ENCODE measurements at places on chromosomes 6 and 20.

DNA sequence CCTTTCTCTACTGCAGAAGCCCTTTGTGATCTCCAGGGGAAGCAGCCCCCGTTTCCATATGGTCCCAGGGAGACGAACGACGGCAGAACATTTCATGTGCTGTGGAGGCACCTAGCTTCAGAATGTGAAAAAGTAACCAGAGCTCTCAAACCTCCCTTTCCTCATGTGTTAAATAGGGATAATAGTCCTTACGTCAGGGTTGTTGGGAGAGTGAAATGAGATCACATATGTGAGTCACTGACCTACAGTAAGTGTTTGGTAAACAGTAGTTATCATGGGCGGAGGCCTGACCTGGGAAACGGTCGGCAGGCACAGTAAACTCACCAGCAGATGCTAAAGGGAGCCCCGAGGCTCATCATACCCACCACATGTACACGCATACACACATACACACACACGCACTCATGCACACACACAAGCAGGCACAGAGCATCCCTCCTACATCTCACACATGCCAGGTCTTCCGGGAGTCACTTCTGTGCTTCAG is 89.7 kb downstream of the LY86 start:
- no peak for DNase-seq

- no peak for DNase-seq
These were observed 10.7 kb downstream of the BHLHE23 start for GRCh38 chr20:62995898-62996595.

DNA sequence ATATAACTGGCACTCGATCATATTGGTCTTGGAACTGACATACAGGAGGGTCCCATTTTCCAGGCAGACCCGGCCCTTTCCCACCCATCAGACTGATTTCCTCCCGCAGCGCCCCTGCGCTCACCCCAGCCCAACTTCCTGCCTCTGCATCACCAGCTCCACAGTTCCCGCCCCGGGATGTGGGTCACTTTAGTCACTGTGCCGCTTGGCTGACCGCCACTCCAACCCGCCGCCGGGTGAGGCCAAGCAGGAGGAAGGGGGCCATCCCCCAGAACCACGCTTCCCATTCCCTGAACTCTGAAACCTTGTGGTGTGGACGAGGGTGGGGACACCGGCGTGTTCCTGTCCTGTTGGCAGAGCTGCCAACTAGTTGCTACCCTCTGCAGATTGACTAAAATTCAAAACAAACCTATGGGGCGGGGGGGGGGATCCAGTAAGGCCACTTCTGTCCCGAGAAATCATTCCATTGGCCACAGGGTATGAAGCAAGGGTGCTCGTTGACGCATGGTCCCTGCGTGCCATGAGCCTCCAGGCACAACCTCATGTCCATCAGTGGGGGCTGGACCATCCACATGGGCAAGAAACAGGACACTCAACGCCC is 12.3 kb downstream of the TGM2 start:
- no peak for DNase-seq

DNA sequence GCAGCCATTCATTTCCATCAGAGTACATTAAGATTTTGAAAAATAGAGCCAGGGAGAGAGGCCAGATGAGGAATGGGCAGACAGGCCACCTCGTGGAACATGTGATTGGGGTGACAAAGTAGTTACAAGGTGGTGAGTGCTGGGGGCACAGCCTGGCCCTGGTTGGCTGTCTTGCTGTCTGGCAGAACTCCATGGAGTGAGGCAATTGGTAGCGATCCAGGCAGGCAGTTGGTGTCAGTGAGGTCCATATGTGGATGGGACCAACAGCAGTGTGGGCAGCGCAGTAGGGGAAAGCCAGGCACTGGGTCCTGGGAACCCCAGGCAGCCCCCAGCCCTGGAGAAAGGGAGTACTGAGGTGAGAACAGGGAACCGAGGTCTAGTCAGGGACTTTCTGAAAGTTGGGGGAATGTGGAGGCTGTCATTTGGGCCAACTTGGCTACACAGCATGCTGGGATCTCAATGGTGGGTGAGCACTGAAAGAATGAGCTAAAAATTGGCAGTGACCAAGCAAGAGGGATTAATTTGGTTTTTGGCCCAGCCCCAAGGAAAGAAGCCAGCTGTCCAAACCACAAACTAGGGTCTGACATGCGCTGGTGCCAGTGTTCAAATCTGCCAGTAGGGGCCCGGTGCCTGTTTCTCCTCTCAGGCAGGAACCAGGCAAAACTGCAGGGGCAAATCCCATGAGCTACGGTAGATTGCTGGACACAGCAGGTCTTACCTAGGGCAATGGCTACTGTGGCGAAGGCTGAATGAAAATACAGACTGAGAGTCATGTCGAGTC is 61.4 kb upstream of the E2F3 start:
- DNase-seq, result no peak

DNA sequence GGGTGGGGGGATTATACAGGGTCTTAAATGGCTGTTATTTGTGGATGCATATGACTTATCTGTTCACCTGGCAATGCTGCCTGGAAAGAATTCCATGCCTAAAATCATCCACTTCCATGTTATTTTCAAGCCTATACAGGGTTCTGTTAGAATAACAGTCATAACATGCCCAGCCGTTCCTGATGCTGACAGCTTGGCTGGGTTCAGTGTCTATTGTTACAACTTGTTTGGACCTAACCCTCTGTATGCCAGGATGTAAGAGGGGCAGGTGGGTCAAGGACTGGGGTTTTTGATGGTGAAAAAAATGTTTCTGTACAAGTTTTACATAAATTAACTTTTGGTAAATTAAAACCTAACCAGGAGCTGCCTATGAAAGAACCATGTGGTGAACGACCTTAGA is 79.8 kb downstream of the GINS1 start:
- DNase-seq, result no peak

DNA sequence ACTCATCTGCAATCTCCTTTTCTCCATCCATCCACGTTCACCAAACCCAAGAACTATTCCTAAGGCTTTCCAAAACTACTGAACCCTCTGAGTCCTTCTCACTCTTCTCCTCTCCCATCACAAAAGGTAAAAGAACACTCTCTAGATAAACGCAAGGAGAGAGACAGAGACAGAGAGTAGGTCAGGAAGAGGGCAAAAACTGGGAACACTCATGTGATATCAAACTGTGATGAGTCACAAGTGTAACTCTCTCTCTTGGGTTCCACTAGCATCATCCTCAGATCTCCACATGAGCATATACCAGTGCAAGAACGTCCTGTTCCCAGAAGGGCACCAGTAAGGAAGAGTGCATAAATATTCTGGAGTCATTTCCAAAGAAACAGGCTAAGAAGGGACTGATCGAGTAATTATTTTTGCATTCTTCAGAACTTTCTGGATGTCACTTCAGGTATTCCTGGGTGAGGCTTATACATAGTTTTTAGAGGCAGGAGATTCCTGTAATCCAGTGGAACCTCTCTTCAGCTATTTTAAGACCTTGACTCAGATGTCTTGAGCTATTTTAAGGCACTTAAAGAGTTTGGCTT is 47.3 kb upstream of the STXBP5 start:
- no peak for DNase-seq

- DNase-seq, result no peak
These were observed 199.4 kb upstream of the THBS2 start for GRCh38 chr6:169452869-169453620.

All from cerebellar nuclear complex (tissue), 1 donor.